ENCODE measurements at places on chromosomes 3 and 15. TPM values are rescaled to one million over a fixed set of nuclear protein-coding genes. Genes with fewer than 3 reads are reported as not detected.

DNA sequence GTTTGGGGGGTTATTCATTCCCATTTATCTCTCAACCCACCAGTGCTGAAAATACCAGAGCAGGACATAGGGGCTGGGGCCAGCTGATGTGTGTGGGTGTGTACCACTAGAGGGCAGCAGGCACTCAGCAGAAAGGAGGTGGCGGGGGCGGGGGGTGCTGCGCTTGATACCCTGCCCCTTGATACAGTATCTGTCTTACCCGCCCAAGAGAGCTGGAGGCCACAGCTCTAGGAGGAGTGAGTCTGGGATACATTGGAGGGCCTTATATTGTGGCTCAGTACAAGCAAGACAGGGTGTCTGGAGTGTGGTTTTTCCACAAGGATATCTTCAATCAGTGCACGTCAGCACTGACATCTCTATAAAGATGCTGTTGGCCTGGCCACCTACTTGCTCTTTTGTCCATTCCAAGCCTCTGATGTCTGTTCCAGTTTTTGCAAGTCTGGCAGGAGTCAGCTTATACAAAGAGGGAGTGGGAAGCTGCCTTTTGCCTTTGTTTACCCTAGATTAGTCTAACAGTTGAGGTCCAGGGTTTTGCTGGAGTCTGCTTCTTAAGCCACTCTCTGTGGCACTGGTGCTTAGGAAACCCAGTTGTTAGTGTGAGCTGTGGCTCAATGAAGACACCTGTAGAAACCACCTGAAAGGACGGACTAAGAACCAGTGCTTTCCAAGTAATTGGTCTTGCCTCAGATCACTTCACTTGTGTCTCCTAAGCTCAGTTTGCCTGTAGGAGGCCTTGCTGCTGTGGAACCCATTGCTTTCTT is 1.5 kb upstream of the RBM15B start:
- no peak for DNase-seq

DNA sequence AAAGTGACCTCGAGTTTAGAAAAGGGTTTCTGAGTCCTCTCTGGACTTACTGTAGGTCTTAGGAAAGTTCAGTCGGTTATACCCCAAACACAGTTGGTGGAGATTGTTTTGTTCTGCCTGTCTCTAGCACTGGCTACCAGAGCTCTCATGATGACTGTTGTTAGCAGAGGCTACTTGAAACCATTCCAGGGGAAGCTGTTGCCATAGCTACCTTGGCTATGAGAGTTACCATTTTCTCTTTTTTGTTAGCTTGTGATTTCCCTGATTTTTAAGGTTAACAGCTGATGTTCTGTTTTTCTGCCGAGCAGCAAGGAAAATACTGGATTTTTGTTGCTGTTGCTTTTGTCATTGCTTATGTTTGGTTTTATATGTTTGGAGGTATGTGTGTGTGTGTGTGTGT is 26.7 kb downstream of the ABHD2 start:
- DNase-seq = no peak

FAIM gene
- 9.0 TPM for total RNA-seq

- no peak for DNase-seq
Observed at GRCh38 chr3:71330505-71330904, 253.0 kb downstream of the FOXP1 start.

DNA sequence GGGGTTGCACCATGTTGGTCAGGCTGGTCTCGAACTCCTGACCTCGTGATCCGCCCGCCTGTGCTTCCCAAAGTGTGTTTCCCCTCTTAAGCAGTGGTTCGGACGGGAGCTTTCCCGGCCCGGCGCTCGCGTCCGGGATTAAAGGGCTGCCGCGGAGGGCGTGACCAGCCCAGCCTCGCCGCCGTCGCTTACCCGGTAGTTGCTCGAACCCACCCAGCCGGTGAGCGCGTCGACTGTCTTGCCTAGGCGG is 513 bp downstream of the CLASP2 start:
- peak; percentile 57 for DNase-seq

RTP4 gene
- 1.2 TPM for total RNA-seq

DNA sequence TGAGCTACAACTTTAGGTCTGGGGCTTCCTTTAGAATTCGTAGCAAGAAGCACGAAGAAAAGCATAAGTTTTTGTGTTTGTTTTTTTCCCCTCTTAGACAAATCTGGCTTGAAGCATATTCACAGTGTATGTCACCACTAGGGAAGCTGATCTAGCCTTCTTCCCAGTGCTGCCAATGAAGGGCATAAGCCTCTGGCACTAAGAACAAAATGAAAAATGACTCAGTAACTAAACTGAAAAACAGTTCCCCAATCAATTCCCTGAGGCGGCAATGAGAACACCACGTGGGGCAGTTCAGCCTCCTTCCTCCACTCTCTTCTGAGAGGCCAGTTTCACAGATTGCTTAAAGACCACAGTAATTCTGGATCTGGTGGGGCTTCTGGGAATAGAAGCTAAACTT is 338.1 kb downstream of the GAP43 start:
- no peak for DNase-seq

DNA sequence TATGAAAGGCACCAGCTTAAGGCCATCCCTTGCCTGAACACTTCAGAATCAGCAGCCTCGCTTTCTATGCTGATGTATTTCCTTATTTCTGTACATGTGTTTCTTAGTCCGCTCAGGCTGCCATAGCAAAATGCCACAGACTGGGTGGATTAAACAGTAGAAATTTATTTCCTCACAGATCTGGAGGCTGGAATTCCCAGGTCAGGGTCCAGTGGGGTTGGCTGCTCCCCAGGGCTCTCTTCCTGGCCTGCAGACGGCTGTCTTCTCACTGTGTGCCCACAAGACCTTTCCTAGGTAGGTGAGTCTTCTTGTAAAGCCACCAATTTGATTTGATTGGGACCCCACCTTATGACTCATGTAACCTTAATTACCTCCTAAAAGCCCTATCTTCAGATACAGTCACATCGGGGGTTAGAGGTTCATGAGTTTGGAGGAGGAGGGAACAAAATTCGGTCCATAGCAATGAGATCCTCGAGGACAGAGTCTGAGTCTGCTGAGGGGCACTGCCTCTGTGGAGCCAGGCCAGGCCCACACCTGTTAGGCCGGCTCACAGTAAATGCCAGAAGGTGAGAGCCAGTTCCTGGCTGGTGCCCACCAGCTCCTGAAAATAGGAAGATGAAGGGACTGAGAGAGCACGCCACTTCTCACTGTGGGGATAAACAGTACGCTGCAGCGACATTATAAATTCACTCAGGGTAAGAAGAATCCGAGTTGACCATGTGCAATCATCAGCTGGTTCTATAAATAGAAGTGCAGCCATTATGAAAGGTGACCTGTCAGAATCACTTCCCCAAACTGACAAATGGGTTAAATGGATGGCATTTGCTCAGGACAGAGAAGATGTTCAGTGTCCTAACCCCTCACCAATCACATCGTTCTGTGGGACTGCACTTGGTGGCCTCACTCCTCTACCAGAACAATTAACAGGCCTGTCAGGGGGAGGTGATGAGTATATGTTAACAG is 41.1 kb downstream of the CTXND1 start:
- no peak for DNase-seq

Data from uterus (tissue), 4 donors.